ENCODE measurements at places on chromosomes 7 and 10.

DNA sequence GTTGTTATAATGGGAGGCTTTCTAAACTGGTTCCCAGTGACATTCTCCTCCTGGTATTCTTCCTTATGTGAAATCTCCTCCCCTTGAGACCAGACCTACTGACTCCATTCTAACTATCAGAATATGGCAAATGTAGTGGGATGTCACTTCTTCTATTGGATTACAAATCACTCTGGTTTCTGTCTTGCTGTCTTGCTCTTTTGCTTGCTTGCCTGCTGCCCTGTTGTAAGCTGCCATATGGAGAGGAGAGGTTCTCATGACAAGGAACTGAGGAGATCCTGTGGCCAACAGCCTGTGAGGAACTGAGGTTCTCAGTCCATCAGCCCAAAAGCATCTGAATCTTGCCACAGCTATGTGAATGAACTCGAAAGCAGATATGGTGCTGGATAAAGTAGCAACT lies 4.7 kb upstream of the NRCAM start:
- DNase-seq, result no peak

DNA sequence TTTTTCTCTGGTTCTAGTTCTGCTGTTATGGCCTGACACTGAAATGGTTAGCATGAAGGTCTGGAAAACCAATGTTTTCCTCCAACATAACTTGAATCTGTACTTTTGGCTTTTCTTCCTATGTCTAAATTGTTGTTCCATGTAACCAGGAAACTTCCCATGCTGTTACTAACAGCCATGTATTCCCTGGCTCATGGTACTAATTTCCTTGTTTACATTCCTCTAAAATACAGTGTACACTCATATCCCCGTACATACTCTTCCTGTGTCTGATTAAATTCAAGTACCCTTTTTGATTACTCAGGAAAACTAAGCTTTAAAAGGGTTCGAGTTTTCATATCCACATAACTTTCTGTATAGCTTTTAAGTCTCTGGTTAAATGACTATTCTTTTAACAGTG lies 12.3 kb upstream of the ACSM6 start:
- no peak for DNase-seq

GRCh38 chr7:17304926-17305325 lies 6.5 kb downstream of the AHR start:
- no peak for DNase-seq

- no peak for DNase-seq
Observed at GRCh38 chr7:11427686-11428273, 404.2 kb downstream of the THSD7A start.

DNA sequence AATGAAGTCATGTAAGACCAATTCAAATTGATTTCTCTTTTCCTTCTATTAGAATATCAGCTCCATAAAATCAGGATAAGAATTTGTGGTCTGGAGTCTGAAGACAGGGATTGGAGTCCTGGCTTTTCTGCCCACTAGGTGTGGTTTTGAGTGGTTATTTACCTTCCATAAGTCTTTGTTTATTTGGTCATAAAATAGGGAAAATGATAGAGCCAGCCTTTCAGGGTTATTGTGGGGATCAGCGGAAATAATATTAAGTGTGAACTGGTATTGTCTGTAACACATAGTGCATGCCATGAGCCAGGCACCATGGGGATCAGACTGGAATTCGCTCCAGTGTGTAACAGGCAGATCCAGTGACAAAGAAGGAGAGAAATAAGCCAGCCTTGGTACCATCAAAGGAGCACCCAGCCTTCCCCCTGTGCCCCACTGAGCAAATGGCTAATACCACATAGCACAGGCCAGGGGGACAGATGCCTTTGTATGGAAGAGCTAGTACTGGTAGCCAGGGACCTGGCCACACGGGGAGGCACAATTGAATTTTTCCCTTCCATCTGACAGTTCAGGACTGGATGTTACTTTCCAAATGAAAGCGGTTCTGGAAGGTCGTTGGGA lies 509.7 kb upstream of the PODXL start:
- no peak for DNase-seq

DNA sequence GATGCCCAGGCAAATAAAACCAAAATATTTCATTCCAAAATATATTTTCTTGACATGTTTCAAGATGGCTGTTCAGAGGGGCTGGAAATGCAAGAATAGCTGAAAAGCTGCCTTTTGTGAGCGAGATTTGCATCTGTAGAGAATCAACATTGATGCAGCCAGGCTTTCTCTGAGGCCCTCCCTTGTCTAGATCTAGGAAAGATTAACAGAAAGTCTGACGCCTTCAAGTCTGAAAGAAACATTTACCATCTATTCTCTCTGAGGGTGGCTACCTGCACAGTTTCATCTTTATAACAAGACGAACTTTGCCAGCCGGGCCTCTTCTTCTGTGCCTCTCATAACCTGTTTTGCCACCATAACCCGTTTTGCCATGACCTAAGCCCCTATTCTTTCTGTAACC lies 170.2 kb downstream of the AKR1D1 start:
- no peak for DNase-seq

DNA sequence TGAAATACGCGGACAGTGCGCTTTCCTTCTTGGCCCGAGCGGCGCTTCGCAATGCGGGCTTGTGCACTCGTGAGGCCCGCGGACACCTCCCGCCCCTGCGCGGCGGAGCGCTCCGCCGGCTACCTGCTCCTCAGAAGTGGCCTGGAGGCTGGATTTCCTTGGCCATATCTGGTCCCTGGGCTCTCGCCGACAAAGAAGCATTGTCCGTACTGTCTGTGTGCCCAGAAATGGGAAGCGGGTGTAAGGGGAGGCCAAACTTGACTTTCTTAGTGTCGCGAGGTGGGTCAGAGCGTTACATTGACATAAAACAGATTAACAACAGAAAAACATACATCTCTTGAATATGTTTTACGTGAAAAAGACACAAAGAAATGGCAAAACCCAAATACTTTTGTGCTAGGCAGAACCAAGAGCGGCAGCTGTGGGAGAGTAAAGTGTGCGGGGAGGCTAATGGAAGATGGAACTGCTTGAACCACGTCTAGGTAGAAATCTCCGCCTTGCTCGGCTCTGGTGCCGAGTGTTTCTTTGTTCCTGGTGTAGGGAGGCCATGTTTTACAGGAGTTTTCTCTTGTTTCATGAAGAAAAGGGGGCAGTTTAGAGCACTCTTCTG lies 1.4 kb downstream of the LANCL2 start:
- no peak for DNase-seq

DNA sequence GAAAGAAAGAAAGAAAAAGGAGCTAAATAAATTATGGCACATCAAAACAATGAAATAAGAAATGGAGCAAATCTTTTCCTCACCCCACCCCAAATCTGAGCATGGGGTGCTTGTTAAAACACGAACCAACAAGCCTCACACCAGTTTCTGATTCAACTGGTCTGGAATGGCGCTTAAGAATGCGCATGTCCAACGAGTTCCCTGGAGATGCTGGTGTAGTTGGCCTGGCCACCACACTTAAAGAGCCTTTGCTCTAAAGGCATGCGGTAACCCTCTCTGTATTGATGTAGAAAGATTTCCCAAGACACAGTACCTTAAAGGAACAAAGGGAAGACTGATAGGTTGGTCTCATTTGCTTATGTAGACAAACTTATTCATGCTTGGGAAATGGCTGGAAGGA lies 49.1 kb upstream of the STEAP1B start:
- no peak for DNase-seq

- DNase-seq, result no peak
Observed at GRCh38 chr10:7519351-7519750, 108.5 kb upstream of the SFMBT2 start.
